Right lung (tissue), 10 donors: ENCODE measurements at places on chromosomes 11 and 22. TPM values are rescaled to one million over a fixed set of nuclear protein-coding genes. Genes with fewer than 3 reads are reported as not detected.
A peak's percentile ranks its signal among the peaks of the same experiment; 100 is the strongest.

GRCh38 chr11:45089251-45089650 is 57.2 kb upstream of the PRDM11 start:
- DNase-seq: no peak

LDHAL6A gene
- 0.60 TPM for polyA plus RNA-seq

GRCh38 chr11:66529655-66530054 is 16.2 kb downstream of the ZDHHC24 start:
- DNase-seq: no peak

DNA sequence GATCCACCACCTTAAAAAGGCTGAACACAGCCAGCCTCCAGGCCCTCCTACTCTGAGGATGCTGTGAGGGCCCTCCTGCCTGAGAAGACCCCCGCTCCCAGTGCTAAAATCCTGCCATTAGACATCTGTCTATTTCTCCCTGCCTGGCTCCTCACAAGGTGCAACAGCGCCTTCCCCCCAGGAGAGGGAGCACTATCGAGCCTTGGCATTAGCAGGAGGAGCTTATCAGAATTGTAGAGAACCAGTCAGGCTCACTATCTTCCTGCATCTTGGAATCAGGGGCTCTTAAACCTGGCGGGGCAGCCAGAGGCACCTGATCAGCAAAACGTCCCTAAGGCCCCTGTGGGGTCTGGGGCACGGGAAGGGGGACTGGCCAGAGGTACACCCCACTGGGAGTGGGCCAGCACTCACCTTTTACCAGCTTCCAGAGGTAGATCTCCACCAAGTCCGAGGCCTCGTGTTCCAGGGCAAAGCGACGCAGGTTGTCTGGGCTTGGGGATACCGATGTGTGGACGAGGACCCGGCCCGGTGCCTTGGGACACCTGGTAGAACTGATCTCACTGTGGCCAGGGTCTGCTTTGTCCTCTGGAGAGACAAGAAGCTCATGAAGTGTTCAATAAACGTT is 28.7 kb downstream of the CHRDL2 start:
- peak; percentile 60 for DNase-seq

GRCh38 chr22:22916215-22916951 is 28.8 kb downstream of the IGLL5 start:
- DNase-seq: no peak

GRCh38 chr11:64146036-64146955 is 19.6 kb downstream of the MACROD1 start:
- DNase-seq: no peak

SYT13 gene
- 4.0 TPM for polyA plus RNA-seq

DNA sequence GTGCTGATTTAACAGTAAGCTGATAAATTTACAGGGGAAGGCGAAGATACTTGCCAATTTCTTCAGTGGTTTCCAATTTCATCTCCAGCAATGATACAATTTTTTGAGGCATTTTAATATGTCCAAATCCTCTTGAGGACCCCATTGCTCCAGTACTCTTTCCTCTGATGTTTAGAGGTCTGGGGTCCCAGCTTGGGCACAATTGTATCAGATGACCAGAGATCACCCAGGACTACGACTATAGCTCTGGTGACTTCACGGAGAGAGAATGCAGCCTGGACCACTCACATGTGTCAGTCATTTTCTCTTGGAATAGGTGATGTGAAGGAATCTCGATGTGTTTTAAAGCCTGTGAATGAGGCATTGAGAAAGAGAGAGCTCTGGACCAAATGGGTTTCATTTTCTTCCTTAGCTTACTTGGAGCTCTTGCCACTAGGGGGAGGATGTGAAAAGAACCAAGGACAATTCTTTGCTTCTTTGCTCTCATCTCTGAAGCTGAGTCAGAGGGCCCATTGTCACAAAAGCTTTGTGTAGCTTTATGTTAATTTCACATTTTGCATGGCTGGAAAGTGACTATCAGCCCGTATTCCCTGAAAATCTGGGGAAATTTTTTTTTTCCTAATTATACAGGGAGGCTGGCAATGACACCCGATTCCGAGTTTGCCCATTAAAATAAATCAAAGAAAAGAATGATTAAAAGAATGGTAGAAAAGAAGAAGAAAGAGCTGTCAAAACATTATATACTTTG is 6.7 kb upstream of the CCDC90B start:
- DNase-seq: peak; percentile 55

DNA sequence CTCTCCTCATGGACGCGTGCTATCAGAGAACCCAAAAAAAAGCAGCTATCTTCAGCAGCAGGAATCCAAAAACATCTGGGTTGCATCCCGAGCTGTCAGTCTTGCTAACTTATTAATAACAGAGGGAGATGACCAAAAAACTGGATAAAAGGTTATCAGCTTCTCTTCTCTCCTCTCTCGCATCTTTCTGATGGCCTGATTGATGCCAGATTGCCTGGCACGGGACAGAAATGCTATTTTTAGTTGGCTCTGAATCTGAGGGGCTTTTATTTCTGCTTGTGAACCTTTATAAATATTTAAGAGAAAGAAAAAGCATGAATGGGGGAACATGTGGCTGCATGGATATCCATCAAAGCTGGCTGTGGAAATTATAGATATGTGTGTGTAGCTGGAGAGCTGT is 230.3 kb downstream of the ETS1 start:
- DNase-seq: no peak

DNA sequence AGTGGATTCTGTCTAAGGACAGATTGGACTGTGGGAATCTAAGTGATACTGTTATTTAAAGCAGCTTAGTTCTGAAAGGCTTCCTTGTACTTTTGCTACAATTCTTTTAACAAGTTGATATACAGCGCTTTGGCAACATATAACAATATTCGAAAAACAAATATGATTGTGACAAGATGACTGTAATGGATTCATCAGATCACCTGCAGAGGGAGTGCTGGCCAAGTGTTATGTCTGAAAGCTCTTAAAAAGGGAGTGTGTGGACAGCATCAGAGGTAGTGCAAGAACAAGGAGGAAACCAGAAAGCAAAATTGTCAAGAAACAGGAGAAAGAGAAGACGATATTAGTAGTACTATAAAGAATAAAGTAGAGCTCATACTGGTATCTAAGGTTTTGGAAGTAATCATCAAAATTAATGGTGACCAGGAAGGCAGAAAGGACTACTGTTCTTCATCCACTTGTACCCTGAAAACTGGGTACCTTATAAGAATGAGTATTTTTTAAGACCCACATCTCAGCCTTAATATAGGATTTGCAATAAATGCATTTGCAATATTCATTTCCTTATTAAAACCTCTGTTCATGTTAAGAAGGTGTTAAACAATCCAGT is 1112.0 kb upstream of the CCDC90B start:
- DNase-seq: no peak

SHANK2 gene
- polyA plus RNA-seq: 26.4 TPM
